ENCODE measurements at places on chromosomes 11 and 22. TPM values are rescaled to one million over a fixed set of nuclear protein-coding genes. Genes with fewer than 3 reads are reported as not detected.

DNA sequence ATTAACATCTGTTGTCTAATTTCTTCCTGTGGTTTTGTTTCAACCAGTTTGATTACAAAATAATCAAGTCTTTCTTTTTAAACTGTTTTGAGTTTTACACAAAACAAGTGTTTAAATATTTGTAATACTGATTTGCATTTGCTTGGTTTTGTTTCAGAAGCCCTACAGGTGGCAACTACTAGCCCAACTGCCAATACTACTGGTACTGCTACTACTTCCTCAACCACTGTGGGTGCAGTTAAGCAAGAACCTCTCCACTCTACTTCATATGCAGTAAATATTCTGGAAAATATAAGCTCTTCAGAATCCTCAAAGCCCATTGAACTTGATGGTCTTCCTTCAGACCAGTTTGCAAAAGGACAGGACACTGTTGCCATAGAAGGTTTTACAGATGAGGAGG is 61.1 kb downstream of the QSER1 start:
- DNase-seq: no peak
- no peak overlapping the region for H3K4me3 ChIP-seq
- no peaks in the 10 kb centered on the region for H3K4me1 ChIP-seq
- no peak overlapping the region for H3K27ac ChIP-seq

DNA sequence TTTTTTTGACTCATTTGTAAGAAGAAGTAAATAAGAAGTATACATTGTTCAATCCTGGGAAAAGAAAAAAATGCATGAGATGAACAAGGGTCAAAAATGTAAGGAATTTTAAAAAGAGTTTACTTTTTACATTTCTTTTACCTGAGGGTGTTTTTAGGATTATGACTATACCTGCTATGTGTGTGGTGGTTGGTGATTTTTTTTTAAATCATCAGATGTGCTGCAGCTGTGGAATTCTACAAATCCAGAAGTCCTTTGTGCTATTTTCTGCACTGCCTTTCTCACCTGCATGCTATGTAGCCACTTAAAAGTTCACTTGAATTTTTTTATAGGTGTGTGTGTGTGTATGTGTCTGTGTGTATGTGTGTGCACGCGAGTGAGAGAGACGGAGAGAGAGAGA is 185.3 kb downstream of the FAT3 start:
- no peak overlapping the region for H3K4me3 ChIP-seq
- H3K27me3 ChIP-seq: no peaks in the 10 kb centered on the region
- no peak overlapping the region for H3K27ac ChIP-seq

DNA sequence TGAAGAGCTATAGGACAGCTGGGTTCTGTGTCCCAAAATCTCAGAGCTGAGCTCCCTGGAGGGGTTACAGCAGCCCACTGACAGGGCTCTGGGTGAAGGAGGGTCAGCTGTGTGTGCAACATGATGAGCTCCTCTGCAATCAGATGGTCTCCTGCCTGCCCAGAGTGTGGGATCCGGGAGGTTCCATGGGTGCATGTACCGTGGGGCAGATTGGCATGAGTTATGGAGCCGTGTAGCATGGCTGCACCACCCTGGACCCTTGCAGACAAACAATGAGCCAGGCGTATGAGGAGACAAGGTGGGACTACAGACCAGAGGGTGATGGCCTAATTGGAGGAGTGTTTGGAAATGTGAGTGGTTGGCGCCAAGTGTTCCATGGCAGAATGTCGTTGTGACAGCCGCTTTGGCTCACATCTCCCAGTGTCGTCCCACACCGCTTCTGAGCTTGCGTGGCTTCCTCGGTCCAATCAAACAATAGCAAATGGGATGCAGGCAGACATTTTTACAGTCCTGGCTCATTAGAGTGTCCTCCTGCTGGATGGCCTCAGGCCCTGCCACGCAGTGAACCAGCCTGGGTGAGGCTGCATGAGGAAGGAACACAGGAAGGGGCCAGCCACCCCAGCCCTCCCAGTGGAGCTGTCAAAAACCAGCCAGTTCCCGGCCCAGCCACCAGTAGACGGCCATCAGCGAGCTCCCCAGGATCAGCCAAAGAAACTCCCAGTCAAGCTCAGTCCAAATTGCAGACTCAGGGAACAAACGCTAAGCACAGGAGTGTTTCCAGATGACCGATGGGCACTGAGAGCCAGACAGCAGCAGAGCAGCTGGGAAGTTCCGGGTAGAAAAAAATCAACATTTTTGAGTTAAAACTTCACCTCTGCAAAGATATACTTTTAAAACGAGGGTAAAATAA is 1066.9 kb downstream of the BRD1 start:
- H3K27ac ChIP-seq: no peak overlapping the region
- H3K36me3 ChIP-seq: no peaks in the 10 kb centered on the region
- no peak overlapping the region for H3K4me3 ChIP-seq
- no peaks in the 10 kb centered on the region for H3K4me1 ChIP-seq
- H3K27me3 ChIP-seq: no peaks in the 10 kb centered on the region

GRCh38 chr22:35733791-35734516 is 16.3 kb downstream of the APOL5 start:
- no peak overlapping the region for H3K27ac ChIP-seq
- no peaks in the 10 kb centered on the region for H3K27me3 ChIP-seq
- no peaks in the 10 kb centered on the region for H3K4me1 ChIP-seq
- H3K36me3 ChIP-seq: no peaks in the 10 kb centered on the region
- DNase-seq: no peak

GRCh38 chr22:40161194-40161593 is 16.5 kb upstream of the TNRC6B start:
- peaks cover 2% of the 10 kb centered on the region for H3K4me1 ChIP-seq
- DNase-seq: no peak
- H3K27ac ChIP-seq: no peak overlapping the region
- H3K27me3 ChIP-seq: no peaks in the 10 kb centered on the region

- H3K4me1 ChIP-seq: no peaks in the 10 kb centered on the region
- no peak overlapping the region for H3K27ac ChIP-seq
- DNase-seq: no peak
- no peak overlapping the region for H3K4me3 ChIP-seq
Observed at GRCh38 chr11:22162756-22163155, 30.1 kb upstream of the ANO5 start.

- H3K27ac ChIP-seq: no peak overlapping the region
- no peaks in the 10 kb centered on the region for H3K27me3 ChIP-seq
Observed at GRCh38 chr11:94308024-94308423, 3.6 kb downstream of the IZUMO1R start.

DNA sequence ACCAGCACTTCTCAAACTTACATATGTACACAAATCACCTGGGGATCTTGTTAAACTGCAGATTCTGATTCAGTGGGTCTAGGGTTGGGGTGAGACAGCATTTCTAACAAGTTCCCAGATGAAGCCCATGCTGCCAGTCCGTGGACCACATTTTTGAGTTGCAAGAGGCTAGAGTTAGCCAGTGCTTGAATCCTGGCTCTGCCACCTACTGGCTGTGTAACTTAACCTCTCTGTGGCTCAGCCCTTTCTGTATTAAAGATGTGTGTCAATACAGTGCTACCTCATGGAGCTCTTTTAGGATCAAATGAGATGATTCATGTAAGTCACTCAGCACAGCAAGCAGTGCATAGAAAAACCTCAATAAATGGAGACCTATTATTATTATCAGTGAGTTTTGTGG is 90.2 kb upstream of the ISX start:
- no peaks in the 10 kb centered on the region for H3K27me3 ChIP-seq
- H3K4me1 ChIP-seq: no peaks in the 10 kb centered on the region
- DNase-seq: no peak
- no peak overlapping the region for H3K27ac ChIP-seq
- no peaks in the 10 kb centered on the region for H3K36me3 ChIP-seq

- H3K36me3 ChIP-seq: no peaks in the 10 kb centered on the region
- peaks cover 31% of the 10 kb centered on the region for H3K4me1 ChIP-seq
- no peak overlapping the region for H3K27ac ChIP-seq
- H3K4me3 ChIP-seq: no peak overlapping the region
- H3K27me3 ChIP-seq: no peaks in the 10 kb centered on the region
Observed at GRCh38 chr11:73382747-73383146, 6.5 kb downstream of the RELT start.

- no peaks in the 10 kb centered on the region for H3K36me3 ChIP-seq
- H3K4me1 ChIP-seq: peaks cover under 1% of the 10 kb centered on the region
- no peaks in the 10 kb centered on the region for H3K27me3 ChIP-seq
- H3K4me3 ChIP-seq: no peak overlapping the region
- no peak overlapping the region for H3K27ac ChIP-seq
Observed at GRCh38 chr22:20260071-20260765, 7.9 kb downstream of the RTN4R start.

GRCh38 chr11:69830086-69830485 is 10.9 kb upstream of the FGF3 start:
- no peaks in the 10 kb centered on the region for H3K4me1 ChIP-seq
- no peak overlapping the region for H3K4me3 ChIP-seq
- no peaks in the 10 kb centered on the region for H3K27me3 ChIP-seq
- DNase-seq: no peak
- no peaks in the 10 kb centered on the region for H3K36me3 ChIP-seq

LMO2 gene
- polyA plus RNA-seq: 5.5 TPM

STARD10 gene
- polyA plus RNA-seq: 575 TPM

SUSD2 gene
- 6.9 TPM for polyA plus RNA-seq

ACTN3 gene
- polyA plus RNA-seq: 0.09 TPM

All from hepatocyte (in vitro differentiated cells).